NCI-H510A (cell line): ENCODE measurements at places on chromosomes 3 and 15.

DNA sequence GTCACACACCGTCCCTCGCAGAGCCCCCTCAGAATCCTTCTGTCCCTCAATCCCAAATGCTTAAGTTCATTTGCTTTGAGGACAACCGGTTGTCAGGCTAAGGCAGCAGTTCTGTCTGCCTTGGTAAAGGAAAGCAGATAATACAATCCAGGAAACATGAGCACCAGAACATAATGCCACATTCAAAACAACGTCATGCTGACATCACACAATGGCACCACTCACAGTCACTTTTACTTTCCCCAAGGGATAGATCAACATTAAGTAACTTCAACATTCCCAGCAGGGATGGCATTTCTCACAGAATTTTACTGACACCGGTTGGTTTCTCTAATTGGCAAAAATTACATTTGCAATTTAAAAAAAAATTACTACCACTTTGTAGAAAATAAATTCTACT lies 74.6 kb upstream of the PSMD6 start:
- no peak for DNase-seq

DNA sequence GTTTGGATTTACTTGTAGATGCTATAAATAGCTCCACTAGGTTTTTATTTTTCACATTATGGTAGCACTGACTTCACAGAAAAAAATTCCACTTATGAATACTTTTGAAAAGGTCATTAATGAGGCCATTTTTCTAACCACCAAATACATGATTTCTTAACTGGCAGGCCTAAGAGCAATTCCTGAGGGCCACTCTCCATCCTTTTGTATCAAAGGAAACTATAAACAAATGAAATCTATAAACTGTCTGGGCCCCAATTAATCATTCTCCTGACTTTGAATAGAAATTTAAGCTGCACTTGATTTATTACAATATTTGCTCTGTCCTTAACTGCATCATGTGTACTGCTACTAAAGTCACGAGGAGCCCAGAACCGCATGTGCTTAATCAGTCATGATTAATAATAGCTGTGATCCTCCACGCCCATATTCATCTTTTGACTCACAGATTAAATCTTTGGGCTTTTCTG lies 25.1 kb upstream of the MTMR10 start:
- no peak for DNase-seq

DNA sequence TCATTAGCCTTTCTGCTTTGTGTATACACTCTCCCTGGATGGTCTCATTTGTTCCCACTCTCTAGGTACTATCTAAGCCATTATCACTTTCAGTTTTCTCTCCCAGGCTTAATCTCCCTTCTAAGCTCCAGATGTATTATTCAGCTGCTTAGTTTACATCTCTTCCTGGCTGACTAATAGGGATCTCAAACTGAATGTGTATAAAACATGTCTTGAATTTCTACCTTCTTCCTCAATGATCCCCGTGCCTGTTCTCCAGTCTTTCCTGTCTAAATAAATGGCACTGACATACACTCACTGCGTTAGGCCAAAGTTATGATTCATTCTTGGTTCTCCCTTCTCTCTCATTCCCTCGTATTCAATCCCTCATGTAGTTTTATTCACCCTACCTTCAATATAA lies 127.3 kb downstream of the NR2F2 start:
- no peak for DNase-seq

- no peak for DNase-seq
Observed at GRCh38 chr3:44021651-44022594, 219.8 kb upstream of the TOPAZ1 start.

- no peak for DNase-seq
Observed at GRCh38 chr15:101490922-101491733, 1.6 kb upstream of the PCSK6 start.

- no peak for DNase-seq
Observed at GRCh38 chr15:28944696-28945300, 59.0 kb downstream of the APBA2 start.

DNA sequence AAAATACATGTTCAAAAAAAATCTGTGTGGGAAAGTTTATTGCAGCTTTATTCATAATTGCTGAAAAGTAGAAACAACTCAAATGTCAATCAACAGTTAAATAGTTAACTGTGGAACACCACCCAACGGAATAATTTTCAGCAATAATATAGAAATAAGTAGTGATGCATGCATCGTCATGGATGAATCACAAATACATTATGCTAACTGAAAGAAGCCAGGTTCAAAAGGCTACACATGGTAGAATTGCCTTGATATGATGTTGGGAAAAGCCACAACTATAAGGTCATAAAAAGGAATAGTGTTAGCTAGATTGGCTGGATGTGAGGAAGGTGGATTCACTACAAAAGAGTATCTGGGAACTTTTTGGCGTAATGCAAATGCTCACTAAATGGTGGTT lies 82.0 kb downstream of the GMNC start:
- no peak for DNase-seq

GRCh38 chr15:67955252-67955651 lies 98.9 kb upstream of the PIAS1 start:
- DNase-seq, result no peak

DNA sequence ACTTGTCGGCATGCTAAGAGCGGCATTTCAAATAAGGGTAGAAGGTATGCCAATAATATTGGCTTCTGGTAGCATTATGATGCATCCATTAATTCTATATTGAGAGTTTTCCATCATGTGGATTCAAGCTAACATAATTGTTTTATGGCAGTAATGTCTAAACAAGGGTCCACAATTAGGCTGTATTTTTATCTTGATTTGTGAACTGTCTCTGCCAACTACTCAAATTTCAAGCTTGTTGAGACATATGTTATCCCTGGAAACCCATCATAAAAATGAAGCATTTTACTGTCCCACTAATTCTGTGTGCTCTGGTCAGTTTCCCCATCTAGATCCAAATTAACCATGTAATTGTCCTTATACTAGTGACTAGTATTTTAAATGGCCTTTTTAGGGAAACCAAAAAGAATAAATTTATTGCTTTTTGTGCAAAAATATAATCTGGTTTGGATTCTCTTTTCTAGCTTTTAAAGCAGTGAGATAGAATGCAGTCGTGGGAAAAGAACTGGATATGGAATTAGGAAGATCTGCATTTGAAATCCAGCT lies 1.2 kb upstream of the OSTN start:
- DNase-seq, result no peak

DNA sequence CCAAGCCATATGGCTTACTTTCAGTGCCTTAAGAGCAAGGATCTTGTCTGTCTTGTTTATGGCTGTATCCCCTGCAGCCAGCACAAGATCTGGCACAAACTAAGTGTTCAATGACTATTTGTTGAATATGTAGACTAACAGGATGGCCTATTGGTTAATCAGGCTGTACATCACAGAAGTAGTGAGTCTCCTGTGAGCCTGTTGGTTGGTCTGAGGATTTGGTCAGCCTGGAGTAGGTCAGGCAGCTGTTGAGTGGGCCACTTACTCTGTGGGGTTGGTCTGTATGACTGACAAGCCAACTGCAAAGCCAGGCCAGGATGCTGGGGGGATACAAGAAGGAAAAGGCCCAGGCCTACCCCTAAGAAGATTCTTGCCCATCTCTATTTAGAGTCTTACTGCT lies 33.4 kb upstream of the CILP start:
- DNase-seq, result no peak
